ENCODE measurements at places on chromosomes 12 and 14. TPM values are rescaled to one million over a fixed set of nuclear protein-coding genes. Genes with fewer than 3 reads are reported as not detected.
A peak's percentile ranks its signal among the peaks of the same experiment; 100 is the strongest.

GPR132 gene
- total RNA-seq: 49.7 TPM

GRCh38 chr12:64679487-64680001 is 69.2 kb downstream of the RASSF3 start:
- no peaks in the 10 kb centered on the region for H3K27me3 ChIP-seq
- H3K4me1 ChIP-seq: peaks cover 98% of the 10 kb centered on the region
- no peaks in the 10 kb centered on the region for H3K36me3 ChIP-seq
- H3K27ac ChIP-seq: peak overlapping the region; percentile 93
- peak overlapping the region; percentile 10 for H3K4me3 ChIP-seq

DNA sequence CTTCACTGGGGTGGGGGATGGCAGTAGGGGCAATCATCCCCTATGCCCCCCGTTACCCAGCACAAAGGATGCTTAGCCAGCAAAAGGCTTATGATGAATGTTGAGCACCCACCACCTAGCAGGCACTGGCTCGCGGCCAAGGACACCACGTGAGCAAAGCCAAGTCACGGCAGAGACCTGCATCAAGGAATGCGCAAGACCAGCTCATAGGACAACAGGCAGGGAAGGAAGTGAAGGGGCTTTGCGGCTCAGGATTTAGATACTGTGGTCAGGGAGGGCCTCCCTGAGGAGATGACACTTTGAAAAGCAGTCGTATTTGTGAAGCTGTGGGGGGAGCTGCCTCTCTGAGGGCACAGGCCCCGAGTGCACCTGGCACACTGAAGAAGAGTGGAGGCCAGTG is 32.8 kb downstream of the SH2B3 start:
- H3K27ac ChIP-seq: peak overlapping the region; percentile 100
- H3K4me3 ChIP-seq: no peak overlapping the region
- H3K36me3 ChIP-seq: peaks cover 8% of the 10 kb centered on the region
- no peaks in the 10 kb centered on the region for H3K27me3 ChIP-seq

DNA sequence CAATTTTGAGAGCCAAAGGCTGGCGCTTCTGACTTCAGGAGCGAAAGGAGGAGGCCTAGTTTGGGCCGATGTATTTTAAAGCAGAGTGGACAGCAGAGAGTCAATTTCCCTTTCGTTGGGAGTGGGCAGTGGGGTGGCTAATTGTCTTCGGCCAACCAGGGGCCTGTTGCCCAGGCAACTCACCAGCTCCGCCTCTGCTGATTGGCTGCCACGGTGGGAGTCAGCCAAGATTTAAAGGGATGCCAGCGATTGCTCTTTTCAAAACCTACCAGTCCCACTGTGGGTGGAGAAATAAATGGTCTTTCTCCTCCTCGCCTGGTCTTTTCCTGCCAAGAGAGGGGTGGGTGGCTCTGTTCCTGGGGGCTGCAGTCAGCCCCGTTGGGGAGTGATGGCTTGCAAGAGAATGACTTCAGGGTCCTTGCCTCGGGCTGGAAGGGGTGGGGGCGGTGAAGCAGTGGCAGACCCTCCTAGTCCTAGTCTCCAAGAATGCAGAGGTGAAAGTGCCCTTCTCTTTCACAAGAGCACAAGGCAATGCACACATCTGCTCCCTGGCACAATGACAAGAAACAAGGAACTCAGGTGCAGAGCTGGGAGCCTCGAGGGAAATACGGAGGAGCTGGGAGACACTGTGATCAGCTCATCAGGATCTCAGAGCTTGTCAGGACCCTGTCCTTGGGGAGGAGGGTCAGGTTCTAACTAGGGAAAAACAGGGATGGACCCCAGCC is 37.7 kb downstream of the RASAL1 start:
- peaks cover 2% of the 10 kb centered on the region for H3K27me3 ChIP-seq
- no peak overlapping the region for H3K4me3 ChIP-seq
- peaks cover under 1% of the 10 kb centered on the region for H3K4me1 ChIP-seq
- H3K27ac ChIP-seq: no peak overlapping the region
